Stimulated activated CD4-positive, alpha-beta T cell treated with anti-CD3 and anti-CD28 coated beads, Interleukin-1b, Interleukin-23, amount 100 ng/mL, for 24 hours (primary cell): ENCODE measurements at places on chromosomes 1 and 21.
A peak's percentile ranks its signal among the peaks of the same experiment; 100 is the strongest.

DNA sequence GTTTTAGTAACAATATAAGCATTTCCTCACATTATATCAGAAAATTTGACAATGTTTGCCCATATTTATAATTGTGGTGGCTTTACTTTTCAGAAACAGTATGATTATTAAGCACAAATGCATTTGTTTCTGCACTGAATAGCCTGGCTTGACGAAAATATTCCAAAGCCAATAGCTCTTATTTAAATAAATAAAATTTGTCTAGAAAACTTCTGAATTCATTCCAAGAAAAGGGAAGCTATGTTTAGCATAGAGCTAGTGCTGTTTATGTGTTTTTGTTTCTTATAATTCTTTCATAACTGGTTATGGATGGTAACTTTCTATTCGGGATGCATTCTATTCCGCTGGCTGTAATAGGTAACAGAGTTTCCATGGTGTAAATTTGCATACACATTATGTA, 268.6 kb downstream of the PTBP2 start:
- no peak for DNase-seq

DNA sequence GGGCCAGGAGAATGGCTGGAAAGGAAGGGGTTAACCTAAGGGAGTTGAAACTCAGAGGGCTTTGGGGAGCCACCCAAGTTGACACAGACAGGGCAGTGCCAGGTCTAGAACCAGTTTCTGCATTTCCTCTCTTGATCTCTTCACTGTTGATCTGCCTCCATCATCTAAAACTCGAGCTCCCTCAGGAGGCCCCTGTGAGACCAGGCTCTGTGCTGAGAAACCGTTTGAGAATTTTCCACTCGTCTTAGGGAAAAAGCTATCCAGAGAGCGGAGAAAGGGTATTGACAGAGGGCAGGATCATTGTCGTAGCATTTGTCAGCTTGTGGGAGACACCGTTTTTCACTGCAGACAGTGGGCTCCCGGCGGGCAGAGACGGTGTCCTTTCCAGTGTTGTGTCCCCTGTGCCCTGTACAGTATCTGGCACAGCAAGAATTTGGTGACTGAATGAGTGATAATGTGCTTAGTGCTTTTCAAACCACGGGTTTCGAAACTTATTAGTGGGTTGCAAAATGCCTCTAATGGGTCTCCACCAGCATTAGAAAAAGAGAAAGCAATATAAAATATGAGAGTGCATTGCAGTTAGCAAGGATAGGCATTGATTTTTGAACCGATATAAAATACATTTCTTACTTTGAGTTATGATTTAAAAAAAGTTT, 31.1 kb downstream of the PROK1 start:
- no peak for DNase-seq

DNA sequence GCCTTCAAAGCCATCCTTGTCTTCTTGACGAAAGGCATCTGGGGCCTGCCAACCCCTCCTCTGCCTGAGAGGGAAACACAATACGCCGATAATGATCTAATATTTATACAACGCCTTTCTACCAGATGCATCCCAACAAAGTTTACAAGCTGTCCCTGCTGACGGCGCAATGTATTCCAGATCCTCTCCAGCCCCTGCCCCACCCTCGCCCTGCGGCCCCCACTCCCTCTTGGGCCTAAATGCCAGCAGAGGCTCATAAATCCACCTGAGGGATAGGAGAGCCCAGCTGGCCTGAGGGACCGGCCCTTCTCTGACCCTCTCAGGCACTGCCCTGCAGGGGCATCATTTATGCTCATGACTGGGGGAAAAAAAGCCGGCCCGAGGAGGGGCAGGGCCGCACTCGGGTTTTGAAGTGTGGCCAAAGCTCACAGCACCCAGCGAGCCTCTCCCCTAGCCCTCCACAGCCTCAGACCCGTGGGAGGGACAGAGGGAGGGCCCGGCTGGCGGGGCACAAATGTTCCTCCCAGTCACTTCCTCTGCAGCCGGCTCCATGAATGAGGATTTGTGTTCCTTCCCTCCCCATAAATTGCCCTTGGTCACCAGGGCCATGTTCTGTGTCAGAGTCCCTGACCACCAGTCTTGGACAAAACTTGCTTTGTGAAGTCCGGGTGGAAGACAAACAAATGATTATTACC, 140.3 kb downstream of the FOXD2 start:
- DNase-seq, result no peak

GRCh38 chr1:6172549-6172948, 7.6 kb downstream of the CHD5 start:
- DNase-seq, result no peak

- DNase-seq, result no peak
Observed at GRCh38 chr1:54754486-54755285, 9.6 kb downstream of the PARS2 start.

- DNase-seq, result no peak
Observed at GRCh38 chr1:218366322-218367052, 21.4 kb downstream of the TGFB2 start.

DNA sequence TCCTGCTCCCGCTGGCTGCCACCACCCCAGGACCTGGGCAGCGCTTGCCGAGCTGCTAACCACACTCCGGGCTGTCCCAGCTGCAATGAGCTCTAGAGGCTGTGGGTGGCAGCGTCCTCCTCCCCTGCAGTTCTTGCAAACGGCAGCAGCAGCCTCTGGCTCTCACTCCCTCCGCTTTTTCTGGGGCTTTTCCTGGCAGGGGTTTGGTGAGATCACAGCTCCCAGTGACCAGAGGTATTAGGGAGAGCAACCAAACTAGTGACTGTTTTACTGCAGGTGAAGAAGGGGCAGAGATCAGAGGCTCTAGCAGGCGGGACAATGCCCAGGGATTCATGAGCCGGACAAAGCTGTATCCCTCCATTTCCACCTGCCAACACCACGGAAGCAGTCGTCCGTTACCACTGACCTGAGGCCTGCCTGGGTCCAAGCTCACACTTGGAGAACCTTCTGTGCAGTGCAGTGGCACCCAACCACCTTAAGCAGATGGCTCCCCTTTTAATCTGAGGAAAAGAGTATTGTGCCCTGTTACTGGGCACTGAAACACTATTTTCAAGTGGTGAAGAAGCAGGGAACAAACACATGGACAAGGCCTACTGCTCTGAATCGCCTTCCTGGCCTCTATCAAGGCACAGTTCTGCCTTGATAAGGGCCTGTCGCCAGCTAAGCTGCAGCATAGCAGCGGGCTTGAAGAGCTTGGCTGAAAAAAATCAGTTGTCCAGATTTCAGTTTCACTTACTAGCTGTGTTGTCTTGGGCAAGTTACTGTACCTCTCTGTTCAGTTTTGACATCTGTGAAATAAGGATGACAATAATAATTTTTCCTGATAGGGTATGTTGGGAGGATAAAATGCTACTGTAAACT, at the start of gene F5:
F5 (minus strand) TSS at position 87 of the 861 bp plus-strand sequence. CDS start 95 bp downstream, outside the sequence.
- peak; percentile 44 for DNase-seq

DNA sequence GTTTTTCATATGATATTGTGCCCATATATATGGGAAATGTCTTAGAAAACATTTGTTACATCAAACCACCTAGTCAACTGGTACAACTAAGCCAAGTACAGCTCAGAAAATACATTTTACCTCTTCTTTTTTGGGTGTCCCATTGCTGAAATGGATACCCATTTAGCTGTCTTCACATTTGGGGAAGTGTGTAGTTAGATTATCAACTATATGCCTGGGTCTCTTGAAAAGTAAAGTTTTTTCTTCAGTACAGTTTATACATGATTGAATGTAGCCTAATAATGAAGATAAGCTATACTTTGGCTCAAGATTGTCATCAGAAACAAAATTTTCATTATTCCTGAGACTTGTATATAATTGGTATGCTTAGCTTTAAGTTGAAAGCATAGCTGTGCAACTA, 2.0 kb downstream of the AGO3 start:
- DNase-seq, result no peak

DNA sequence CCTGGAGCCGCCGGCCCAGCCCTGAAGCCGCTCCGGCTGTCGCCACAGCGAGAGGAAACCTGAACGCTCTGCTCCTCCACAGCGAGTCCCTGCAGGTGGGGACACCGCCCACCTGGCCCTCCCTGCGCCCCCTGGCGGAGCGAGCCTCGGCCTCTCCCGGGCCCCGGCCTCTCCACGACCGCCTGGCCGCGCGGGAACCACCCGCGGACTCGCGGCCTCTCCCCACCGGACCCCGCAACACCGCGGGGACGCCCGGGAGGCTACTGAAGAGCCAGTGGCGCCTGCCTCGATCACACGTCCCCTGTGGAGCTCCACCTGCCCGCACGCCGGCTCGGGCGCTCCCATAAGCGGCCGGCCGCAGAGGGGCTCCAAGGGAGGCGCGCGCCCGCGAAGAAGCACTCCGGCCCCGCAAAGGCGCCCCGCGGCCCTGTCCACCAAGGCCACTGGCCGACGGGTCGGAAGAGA, 109.6 kb downstream of the KCNN3 start:
- peak; percentile 81 for DNase-seq

- peak; percentile 32 for DNase-seq
Observed at GRCh38 chr1:5745800-5746610, 246.2 kb downstream of the NPHP4 start.

DNA sequence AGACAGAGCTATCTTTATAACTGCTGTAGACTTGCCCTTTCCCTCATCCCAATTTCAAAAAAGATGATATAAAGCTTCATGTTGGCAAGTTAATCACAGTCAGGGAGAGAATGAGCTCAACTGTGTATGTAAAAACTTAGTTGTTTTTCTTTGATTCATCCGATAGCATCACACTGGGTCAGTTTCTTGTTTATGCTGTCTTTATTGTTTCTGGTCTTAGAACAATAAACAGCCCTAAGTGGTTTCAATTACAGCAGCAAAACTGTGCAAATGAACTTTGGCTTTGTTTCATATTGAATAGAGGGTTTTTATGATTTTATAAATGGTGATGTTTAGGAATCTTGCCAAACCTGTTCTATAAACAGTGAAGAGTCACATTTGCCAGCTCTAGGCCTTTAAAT, 423.8 kb upstream of the CXADR start:
- DNase-seq, result no peak

DNA sequence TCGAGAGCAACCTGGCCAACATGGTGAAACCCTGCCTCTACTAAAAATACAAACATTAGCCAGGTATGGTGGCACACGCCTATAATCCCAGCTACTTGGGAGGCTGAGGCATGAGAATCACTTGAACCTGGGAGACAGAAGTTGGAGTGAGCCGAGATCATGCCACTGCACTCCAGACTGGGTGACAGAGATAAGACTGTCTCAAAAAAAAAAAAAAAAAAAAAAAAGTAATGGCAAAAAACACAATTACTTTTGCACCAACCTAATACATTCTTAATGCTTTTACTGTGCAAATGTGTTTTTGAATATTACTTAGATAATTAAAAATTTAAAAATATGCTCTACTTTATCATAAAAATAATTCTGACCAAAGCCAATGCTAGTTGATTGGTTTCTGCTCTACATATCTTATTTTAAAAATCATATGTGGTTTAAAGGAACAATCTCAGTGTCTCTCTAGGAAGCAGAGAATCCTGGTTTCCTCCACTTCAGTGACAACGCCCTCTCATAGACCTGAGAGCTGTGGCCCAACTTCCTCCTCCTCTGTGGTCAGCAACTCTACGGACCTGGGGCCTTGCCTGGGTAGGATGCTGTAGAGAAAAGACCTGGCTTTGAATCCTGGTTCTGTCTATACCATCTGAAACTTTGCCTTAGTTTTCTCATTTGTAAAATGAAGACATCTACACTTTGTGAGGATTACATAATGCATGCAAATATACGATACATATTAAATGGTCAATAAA, 64.7 kb downstream of the TGFBR3 start:
- no peak for DNase-seq

DNA sequence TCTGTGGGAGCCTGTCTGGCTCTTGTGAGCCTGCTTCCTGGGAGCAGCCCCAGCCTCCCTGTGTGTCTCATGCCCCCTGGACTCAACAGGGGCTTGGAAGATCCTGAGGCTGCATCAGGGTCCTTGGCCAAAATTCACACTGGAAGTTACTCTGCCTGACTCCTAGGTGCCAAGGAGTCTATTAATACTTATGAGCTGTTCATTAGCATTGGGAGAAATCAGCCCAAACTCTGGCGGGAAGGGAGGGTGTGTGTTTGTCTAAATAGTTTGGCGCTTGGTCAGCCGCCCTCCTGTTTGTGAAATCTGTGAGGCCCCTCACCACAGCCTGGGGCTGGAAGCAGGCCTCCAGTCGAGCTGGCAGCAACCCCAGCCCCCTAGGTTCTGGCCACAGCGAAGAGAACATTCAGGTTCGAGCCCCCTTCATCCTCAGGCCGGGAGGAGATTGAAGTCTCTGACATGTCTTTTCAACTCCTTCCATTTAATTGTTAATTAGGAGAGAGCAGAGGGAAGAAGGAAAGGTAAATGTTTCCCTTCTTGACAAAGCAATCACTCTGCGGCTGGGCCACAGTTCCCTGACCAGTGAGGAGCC, 82.1 kb upstream of the F3 start:
- no peak for DNase-seq

GRCh38 chr1:68142461-68142860, 89.9 kb downstream of the WLS start:
- DNase-seq, result no peak

DNA sequence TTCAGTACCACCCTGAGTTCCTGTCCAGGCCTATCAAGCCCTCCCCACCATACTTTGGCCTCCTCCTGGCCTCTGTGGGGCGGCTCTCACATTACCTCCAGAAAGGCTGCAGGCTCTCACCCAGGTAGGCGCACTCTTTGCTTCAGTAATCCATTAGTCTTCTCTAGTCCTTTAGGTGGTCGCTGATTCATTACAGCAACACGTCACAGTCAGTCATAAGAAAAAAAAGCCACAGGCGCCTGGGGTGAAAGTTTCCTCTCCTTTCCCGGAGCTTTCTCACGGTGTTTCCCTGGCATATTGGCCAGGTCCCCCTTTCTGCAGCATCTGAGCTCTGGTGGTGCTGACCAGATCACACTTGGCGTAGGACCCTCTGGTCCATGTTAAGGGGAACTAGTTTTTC, 12.1 kb downstream of the SLFNL1 start:
- DNase-seq, result no peak

DNA sequence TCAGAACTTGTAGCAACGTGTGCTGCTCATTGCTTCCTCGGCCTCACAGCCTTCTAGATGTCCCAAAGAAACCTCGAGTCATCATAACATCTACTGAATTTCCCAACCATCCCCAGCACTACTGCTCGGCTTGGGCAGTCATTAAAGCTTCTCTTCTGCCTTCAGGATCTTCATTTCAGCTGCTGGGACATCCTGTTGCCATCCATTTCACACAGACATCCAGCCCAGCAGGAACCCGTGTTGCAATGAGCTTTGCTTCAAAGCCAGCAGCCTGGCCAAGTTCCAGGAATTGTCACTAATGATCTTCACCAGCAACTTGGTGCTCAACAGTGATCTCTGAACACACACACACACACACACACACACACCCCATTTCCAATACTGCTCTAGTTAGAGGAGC, 18.5 kb downstream of the WLS start:
- no peak for DNase-seq
